Left colon (tissue), 2 donors: ENCODE measurements at places on chromosomes 7 and 10.

DNA sequence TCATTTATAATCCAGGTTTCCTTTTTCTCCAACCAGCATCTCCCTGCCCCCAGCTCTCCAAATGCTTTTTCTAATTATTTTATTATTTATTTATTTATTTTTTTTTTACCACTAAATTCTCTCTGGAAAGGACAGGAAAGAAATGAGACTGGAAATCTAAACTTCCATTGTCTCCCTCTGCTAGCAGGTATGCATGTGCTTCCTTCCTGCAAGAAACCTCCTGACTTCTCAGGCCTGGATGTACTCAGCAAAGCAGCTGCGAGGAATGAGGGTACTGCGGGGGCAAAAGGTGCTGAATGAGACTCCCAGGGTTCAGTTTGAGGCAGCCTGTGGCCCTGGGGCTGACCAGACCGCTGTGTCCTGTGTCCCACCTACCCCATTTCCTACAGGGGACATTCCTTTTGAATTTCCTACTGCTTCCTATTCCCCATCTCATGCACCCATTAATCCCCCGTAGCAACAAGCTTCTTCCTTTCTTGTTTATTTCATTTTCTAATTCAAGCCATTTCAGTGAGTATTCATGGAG is 324.6 kb upstream of the IGFBP3 start:
- no peak for DNase-seq

- DNase-seq = no peak
These were observed 203.1 kb upstream of the AUTS2 start for GRCh38 chr7:69395061-69395714.

- DNase-seq = no peak
These were observed 60.8 kb upstream of the KCNMA1 start for GRCh38 chr10:77698267-77698931.

DNA sequence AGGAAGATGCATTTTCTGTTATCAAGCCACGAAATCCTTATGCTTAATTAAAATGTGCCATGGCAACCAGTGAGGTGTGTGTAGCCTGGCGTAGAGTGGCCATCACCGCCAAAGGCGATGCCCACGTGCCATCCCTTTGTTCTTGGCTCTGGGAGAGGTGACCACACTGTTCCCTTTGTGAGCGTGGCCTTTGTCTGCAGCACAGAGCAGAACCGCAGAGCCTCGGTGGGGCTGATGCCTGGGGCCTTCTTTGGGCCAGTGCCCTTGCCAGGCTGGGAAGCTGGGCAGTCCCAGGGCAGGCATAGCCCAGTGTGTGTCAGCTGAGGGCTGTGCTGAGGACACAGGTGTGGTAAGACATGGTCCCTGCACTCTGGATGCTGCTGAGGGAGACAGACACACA is 48.3 kb downstream of the BUB3 start:
- DNase-seq = no peak

- DNase-seq = no peak
These were observed 395 bp upstream of the ZNF25 start for GRCh38 chr10:37976880-37977203.

DNA sequence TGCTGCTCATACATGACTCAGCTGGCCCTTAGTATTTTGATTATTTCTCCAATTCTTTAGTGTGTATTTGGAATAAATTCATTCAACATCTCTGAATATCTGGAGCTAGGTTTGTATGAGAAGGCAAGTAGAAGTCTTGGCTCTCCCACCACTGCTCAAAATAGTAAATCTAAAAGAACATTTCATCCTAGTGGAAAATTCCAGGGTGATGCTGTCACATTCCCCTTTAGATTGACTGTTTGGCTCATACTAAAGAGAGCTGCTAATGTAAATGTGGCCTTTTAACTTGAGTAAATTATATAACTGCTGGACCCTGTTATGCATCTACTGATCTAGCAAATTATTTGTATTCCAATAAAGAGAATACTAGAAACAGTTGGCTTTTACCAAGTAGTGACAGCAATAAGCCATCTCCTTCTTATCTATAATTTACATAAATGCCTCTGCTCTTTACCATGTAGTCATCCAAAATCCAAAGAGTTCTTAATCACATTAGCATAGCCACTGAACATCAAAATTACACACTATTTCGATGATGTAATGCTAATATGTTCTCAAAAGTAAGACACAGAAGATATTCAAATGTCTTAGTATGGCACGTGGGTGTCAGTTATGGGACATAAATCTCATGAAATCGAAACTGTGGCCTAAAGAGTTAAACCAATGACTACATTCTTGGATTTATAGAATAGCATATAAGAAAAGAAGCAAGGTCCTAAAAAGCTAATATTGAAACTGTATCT is 86.9 kb upstream of the KCND2 start:
- DNase-seq = no peak

GRCh38 chr7:132226046-132226956 is 350.0 kb downstream of the PLXNA4 start:
- no peak for DNase-seq

DNA sequence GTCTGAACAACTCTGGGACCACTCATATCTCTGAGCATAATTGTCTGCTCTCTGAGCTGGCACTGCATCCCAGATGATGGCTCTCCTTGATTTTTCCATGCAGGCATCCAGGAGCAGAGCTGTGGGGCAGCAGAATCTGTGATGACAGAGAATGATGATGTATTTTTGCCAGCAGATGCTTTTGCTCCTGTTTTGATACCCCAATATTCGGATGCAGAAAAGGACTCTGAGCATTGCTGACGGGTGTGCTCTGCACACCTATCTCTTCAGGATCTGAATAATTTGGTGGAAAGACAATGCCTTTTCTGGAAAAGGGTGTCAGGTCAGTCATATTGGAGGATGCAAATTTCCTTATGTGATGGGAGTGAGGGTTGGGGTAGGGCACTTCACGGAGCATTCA is 735.9 kb downstream of the KCNMA1 start:
- no peak for DNase-seq

DNA sequence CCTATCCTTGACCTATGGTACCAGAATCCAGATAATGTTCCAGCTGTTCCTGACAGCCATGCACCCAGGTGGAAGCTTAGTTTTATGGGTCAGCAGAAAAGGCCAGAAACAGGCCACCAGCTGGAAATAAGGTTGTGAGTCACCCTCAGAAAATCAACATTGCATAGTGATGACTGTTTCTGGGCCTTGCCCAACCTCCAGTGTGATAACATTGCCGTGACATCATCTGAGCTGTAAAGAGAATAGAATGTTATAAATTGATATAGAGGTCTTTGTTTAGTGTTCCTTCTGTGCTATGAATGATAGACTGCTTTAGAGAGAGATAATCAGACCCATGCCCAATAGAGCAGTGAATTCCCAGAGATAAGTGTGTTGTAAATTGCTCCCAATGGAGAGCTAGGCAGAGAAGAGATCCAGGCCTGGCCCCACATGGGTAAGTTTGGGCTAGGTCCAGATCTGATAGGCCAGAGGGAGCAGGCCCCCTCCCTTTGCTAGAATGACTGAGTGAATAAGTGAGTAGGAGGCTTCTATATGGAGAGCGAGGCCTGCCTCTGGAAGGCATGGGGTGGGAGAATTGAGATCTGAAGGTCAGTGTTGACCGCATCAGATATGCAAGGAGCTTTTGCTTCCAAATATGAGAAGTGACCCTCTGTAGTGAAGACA is 14.2 kb upstream of the HPS1 start:
- DNase-seq = peak; percentile 59

GRCh38 chr7:44964831-44965440 is 13.9 kb downstream of the MYO1G start:
- no peak for DNase-seq

- no peak for DNase-seq
These were observed 55.8 kb upstream of the PFKFB3 start for GRCh38 chr10:6146921-6147320.

DNA sequence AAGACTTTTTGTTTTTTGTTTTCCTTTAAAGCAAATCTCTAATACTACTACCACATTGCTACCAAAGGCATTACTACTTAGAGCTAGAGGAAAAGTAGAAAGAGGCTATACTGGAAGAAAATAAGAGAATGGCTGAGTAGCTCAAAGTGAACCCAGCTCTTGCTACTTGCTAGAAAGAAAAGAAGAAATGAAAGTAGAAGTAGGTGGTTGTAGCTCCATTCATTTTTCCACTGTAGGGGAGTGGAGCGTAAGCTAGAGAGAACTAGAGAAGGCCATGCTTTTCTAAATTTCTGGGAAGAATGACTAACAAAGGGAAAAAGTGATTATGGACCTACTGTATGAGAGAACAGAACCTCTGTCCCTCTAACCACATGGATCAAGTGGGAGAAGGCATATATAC is 184.4 kb downstream of the PON1 start:
- no peak for DNase-seq

DNA sequence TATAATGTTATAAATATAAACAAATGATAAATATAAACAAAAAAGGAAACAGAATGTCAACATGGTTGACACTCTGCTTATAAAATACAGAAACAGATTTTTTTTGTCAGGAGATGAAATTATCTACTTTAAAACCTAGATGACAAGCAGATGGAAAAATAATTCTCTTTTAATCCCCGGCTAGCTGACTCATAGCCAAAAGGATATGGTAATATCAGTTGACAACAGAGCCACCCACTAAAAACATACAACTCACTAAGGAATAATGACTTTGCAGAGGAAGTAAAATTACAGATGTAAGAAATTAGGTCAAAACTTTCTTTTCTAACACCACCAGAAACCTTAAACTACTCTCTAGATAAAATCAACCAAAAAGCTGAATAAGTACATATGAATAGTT is 131.1 kb upstream of the ABCB5 start:
- no peak for DNase-seq

DNA sequence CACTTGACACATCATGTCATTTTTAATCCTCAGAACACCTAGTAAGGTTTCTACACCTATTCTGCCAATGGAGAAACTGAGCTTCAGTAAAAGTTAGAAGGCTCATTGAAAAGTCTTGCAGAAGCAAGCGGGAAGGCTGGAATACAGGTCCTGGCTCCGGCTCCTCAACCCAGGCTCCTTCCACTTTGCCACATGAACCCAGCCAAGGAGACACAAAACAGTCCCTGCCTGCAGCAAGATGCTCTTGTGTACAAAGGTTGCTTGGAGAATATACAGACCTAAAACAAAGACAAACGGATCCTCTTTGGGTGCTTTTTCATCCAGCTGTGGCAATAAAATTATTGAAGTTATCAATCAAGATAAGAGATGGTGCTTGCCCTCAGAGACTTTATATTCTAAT is 106.8 kb downstream of the SORBS1 start:
- no peak for DNase-seq

GRCh38 chr7:19110026-19110730 is 7.3 kb downstream of the TWIST1 start:
- no peak for DNase-seq

DNA sequence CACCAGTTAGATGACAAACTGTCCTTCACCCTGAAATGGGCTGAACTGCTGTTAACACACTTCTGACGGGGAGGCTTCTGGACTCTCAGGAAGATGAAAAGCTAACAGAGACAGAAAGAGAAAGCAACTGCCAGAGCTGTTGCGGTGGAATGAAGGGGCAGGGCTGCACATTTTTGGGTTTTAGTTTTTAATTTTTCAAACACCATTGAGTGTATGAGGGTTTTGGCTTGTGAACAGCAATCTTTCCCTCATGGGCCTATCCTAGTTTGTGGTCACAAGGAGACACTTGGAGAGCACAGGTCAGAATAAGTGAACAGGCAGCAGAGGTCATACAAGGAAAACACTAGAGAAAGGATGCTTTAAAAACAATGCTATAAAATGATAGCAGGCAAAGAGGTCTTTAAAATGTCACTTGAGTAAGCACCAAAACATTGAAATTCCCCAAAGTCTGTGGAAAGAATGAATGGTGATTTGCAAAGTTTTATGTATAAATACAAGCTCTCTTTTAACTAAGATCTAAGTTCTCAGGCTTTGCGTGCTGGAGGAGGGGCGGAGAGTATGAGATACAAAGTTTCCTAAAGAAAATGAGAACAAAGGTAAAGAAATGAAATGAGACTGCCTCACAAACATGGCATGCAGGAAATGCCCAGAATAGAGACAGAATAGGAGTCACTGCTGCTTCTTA is 101.4 kb upstream of the GLI3 start:
- DNase-seq = no peak

DNA sequence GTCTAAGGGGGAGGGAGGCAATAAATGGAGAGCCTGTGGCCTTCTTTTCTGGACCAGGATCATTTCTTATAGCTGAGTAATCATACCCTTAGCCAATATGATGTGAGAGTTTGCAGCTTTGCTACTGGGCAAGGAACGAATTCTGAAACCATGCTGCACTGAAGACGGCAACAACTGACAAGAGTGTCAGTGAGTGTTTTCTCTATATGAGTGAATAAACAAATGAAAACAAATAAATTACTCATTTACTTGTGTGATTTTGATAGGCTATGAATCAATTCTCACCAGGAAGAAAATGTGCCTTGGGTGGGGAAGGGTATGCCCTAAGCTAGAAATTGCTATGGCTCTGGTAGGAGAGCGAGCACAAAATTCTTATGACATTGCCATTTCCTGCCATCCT is 79.4 kb upstream of the LRRN3 start:
- no peak for DNase-seq

DNA sequence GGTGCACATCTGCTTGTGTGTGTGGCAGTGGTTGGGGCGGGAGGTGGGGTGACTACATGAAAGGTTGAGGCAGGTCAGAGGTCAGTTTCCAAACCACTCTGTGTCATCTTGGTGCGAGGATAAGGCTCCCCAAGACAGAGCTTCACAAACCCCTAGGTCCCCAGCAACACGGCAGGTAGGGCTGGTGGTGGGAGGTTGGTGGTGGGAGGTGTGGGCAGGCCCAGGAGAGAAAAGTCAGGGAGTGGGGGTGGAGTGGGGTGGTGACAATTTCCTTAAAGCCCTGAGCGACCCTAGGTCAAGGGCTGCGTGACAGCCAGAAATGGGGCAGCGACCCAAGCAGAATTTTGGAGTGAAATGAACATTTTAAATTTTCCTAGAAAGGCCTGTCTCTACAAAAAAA is 1.6 kb upstream of the STRA8 start:
- DNase-seq = no peak

- DNase-seq = no peak
These were observed 702 bp downstream of the TMEM130 start for GRCh38 chr7:98869027-98869596.

DNA sequence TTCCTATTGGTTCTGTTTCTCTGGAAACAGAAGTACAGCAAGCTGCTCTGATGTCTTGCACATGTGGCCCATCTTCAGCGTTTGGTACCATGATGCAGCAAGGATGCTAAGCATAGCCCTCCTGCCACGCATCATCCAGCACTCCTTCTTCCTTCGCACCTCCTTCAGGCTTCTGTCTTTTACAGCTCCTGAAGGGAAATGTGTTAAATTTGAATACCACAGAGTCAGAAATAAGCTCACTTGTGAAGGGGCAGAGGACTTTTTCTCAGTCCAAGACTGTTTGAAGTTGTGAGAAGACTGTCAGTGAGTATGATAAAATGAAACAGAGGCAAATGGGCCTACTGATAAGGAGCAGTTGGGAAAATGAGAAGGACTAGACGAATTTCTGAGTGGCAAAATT is 20.7 kb downstream of the TSPAN13 start:
- DNase-seq = no peak

GRCh38 chr7:33458581-33458980 is 329.2 kb downstream of the BBS9 start:
- DNase-seq = no peak

DNA sequence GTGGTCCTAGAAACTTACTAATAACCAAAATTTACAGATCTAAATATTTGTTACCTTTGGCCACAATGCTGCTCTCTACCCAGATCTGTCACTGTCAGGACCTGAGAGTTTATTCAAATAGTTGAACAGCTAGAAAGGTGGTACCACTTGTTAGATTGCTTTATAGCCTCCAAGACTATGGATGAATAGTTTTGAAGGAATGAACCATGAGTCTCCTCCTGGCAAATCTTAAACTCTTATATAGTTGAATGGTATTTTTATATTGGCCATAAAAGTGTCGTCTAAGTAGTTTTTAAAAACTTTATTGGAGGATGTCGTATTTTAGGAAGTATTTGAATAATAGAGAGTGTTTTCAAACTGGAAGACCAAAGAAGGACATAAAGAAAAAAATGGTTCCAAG is 178.7 kb downstream of the AHR start:
- no peak for DNase-seq
